ENCODE measurements at places on chromosomes 2 and 18.

DNA sequence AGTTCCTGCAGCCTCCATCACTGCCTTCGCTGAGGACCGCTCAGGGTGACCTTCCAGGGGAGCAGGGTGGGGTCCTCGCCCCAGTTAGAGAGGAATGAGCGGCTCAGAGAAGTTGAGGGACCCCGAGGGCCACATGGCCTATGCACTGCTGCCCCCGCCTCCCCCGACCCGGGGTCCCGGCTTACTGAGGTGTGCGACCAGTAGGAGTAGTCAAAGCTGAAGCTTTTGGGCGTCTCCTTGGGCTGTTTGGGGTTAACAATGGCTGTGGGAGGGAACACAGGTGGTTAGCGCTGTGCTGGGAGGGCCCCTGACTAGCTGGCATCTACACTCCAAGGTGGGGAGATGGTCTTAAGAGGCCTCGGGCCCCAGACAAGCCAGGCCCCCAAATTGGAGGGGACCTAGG is 31.0 kb downstream of the KIF1A start:
- no peak for DNase-seq

DNA sequence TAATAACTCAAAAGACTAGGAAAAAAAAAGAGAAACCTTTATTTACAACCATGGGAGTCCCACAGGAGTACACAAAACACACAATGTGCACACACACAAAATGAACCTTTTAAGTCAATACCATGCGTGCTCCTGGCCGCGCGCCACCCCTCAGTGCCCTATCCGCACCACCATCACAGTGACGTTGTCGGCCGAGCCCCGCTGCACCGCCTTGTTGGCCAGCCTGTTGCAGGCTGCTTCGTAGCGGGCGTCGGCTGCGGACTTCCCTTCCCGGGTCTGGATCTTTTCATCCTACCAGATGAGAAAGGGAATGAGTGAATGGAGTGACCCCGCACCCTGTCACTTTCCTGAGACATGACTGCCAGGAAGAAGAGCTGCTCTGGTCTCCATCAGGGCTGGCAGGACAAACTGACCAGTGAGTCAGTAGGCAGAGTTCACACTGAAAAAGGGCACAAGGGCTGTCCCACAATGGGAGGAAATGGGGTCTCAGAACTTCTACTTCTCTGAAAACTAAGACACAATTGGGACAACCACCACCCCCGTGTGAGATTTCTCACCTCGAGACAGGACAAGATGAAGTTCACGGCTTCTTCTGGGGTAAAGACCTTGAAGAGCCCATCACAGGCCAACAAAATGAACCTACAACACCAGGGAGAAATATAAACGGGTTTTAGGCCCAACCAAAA is 11.8 kb downstream of the ERFE start:
- DNase-seq, result no peak

- DNase-seq, result no peak
Measured at GRCh38 chr2:225037415-225038230, 4.6 kb downstream of the DOCK10 start.

DNA sequence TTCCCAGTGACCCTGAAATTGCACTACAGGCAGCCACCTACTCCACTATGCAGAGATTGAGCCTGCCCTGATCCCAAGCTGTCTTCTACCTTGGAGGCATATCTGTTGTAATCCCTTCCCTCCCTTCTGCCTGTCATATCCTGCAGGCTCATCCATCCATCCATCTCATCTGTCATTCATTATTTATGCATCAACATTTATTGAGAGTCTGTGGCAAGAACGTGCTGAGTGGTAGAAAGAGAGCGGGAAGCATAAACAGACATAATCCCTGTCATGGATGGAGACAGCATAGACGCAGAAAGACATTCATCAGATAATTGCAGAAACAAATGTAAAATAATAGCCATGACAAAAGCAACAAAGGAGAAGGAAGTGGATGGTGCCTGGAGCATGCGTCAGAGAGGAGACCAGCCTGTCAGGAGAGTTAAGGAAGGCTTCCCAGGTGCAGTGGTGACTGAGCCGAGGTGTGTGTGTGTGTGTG is 110.7 kb upstream of the STPG4 start:
- no peak for DNase-seq

DNA sequence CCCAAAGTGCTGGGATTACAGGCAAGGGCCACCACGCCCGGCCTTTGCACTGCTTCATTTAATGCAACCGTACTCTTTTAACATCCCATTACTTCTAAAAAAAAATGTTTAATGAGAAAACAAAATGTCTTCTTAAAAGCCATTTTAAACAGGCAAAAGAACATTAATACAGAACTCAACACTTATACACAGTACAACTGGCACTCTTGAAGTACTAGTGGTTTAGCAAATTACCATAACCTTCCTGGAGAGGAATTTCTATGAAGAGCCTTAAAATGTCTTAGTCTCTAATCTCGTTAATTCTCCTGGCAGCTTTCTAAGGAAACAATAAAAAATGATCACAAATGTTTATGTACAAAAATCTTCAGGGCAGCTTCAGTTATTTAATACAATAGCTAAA is 5.9 kb downstream of the IWS1 start:
- no peak for DNase-seq

DNA sequence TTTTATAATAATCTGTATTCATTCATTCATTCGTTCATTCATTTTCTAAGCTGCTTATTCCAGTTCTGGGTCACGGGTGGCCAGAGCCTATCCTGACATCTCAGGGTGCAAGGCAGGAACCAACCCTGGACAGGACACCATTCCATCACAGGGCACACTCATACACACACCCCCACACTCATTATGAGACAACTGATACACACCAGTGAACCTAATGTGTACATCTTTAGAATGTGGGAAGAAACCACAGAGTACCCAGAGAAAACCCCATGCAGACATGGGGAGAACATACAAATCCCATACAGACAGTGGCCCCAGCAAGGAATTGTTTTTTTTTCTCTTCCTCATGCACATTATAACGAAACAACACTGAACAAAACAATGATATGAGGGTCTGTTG is 54.7 kb downstream of the RTN4 start:
- no peak for DNase-seq

DNA sequence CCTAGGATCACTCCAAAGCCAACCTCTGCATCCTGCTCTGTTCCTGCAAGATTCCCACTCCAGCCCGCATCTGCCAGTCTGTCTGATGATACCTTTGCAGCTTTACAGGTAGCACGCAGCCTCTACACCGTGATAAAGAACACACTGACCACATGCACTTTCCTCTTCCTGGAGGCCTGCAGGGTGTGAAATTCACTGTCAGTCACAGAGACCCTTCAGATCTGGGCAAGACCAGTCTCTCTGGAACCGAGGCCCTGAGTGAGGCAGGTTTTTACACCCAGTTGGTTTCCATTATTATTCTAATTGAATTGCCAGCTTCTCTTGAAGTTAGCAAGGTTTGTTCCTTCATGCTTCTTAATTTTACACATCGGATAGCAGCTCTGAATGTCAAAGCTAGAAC is 30.5 kb upstream of the TWIST2 start:
- DNase-seq, result no peak

DNA sequence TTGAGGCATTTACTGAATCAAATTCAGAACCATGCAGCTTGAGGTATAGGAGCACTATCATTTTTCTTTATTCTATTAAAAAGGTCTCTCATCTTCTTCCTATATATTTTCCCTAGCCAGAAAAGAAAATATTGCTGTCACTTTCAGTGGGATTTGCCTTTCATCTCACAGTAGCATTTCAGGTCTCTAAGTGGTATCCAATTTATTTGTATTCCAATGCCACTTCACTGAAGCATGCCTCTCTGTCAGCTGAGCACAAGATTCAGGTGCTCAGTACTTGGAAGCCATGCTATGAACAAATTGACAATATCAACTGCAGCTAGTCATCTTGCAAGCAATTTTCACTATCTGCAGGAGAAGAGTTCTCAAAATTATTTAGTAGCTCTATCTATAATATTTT is 457.2 kb upstream of the SLC39A10 start:
- no peak for DNase-seq

DNA sequence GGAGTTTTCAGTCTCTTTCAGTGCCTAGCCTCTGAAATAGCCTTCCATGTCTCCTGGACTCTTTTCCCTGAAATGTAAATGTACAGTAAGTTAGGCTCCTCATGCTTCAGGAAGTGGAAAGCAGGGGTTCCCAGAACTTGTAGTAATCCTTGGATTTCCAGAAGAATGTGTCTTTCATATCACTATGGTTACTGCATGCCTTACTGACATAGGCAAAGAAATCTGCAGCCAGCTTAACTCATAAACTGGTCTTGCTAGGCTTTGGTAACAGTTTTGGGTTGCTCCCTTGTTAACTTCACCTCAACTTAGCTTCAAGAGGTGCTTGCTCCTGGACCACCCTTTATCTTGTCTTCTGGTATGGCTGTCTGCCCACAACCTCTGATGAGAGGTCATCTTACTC is 686.8 kb upstream of the DDX18 start:
- no peak for DNase-seq

GRCh38 chr2:28665041-28665704 is 86.5 kb upstream of the PPP1CB start:
- no peak for DNase-seq

GRCh38 chr2:46006473-46007025 is 290.7 kb upstream of the EPAS1 start:
- DNase-seq, result no peak

DNA sequence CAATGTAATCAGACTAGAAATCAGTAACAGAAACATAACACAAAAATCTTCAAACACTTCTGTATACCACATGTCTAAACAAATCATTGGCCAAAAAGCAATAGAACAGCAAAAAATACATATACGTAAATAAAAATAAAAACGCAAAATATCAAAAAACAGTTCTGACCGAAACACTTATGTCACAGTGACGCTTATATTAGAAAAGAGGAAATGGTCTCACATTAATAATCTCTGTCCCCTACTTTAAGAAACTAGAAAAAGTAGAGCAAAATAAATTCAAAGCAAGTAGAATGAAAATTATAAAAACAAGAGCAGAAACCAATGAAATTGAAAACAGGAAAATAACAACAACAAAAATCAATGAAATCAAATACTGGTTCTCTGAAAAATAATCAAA is 41.9 kb downstream of the TMEM131 start:
- DNase-seq, result no peak

DNA sequence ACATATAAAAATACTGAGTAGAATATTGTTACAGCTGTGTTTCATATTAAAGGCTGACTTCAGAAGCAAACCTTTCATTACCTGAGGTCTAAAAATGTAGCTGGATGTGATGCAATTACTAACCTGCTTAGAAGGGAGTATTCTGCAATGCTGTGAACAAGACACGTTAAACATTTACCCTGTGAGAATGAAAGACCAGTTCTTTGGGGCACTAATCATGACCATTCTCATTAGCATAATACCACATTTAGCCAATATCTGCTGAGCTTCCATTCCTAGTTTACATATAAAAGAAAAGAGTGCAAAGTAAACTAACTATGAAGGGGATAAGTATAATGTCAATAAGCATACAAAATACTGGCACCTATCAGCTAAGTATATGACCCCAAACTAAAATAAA is 784.0 kb upstream of the KLHL29 start:
- no peak for DNase-seq

GRCh38 chr2:203949228-203949627 is 12.7 kb downstream of the ICOS start:
- no peak for DNase-seq
